Glutamatergic neuron (in vitro differentiated cells): ENCODE measurements at places on chromosomes 2 and 18. TPM values are rescaled to one million over a fixed set of nuclear protein-coding genes. Genes with fewer than 3 reads are reported as not detected.

EPB41L3 gene
- total RNA-seq, result 368 TPM

TSPYL6 gene
- total RNA-seq, result 0.27 TPM

TEKT4 gene
- total RNA-seq, result not detected

HTR2B gene
- total RNA-seq, result not detected

FABP1 gene
- total RNA-seq, result not detected

DNA sequence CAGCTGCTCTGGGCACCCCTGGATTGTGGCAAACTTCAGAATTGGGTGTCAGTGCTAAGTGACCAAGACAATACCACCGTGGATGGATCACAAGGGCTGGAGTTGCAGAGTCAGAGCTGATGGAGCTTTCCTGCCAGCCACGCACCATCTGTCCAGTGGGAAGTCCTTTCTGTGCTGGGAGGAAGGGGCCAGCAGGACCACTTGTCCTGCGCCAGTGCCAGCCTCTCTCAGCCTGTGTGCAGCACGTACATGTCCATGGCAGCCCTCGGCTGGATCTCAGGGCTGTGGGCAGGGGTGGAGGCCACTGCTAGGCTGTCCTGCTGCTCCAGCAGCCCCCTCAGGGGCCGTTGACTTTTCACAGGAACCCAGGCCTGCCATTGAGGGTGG, 33.3 kb downstream of the RAB31 start:
- no peak for DNase-seq
- H3K27me3 ChIP-seq, result peaks cover 2% of the 10 kb centered on the region
- no peaks in the 10 kb centered on the region for H3K36me3 ChIP-seq
- no peak overlapping the region for H3K4me3 ChIP-seq

GRCh38 chr2:235713189-235713588, 219.3 kb downstream of the AGAP1 start:
- H3K4me3 ChIP-seq, result no peak overlapping the region
- no peak for DNase-seq
- H3K4me1 ChIP-seq, result peaks cover 22% of the 10 kb centered on the region
- H3K27me3 ChIP-seq, result peaks cover 17% of the 10 kb centered on the region
- no peak overlapping the region for H3K27ac ChIP-seq
- peaks cover 7% of the 10 kb centered on the region for H3K36me3 ChIP-seq

DNA sequence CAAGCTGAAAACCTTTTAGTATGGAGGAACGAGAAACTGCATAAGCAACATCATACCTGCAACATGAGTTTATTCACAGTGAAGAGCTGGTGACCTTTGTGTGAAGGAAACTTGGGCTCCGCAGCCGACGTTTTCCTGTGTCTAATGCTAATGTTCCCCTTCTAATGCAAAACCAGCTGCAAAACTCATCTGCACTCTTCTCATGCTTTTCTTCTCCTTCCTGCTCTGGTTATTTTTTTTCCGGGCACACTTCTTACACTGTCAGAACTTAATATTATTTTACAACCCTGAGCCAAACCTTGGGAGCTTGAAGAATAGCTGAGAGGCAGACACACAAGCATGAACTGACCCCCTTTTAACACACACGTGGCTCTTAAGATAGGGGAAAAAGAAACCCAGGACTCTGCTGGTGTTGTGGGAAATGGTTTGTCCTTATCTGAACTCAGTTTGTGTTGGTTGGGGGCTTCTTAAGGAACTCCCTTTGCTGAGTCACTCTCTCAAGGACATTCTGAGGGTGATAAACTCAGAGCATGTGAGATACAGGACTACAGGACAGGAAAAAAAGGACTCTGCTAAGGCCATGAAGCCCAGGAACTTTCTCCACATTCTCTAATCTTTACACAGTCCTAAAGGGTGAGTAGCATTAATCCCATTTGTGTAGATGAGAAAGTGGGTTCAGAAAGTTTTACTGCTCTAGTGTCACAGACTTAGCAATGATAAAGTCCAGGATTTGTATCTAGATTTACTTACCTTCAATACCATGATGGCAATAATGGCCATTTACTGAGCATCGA, 439.3 kb upstream of the TRIB2 start:
- H3K4me1 ChIP-seq, result no peaks in the 10 kb centered on the region
- no peak overlapping the region for H3K4me3 ChIP-seq
- DNase-seq, result no peak
- H3K27ac ChIP-seq, result no peak overlapping the region
- H3K27me3 ChIP-seq, result no peaks in the 10 kb centered on the region

DNA sequence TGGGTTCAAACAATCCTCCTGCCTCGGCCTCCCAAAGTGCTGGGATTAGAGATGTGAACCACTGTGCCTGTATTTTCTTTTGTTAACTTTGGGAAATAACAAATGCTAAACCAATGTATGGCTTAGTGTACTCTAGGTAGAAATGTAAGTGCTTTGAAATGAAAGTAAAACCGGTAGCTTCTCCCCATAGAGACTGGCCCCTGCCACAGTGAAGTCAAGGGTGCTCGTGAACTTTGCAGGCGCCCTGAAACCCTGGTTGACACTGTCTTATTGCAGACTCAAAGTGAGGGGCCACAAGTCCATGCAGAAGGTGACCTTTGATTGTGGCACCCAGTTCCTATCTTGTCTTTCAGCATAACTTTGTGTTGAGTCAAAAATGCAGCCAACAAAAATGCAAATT, 24.2 kb upstream of the MTCL1 start:
- H3K36me3 ChIP-seq, result no peaks in the 10 kb centered on the region
- no peak for DNase-seq
- peaks cover 27% of the 10 kb centered on the region for H3K4me1 ChIP-seq
- H3K27me3 ChIP-seq, result peaks cover 7% of the 10 kb centered on the region
- H3K4me3 ChIP-seq, result no peak overlapping the region

DNA sequence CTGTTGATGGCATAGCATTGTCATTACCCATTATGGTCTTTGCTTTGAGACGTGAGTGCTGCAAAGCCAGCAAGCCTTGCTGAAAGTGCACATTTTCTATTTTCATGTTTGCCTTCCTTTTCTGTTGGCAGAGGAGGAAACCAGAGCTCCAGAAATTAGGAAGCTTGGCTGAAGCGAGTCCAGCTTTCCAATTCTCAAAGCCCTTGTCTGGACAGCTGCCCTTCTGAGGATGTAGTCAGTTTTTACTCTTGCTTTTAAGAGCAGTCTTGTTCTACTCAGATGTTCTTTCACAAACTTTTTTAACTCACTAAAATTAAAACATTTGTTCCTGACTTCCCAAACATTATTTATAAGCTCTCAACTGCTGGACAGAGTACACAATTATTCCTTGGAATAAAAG, 93.8 kb downstream of the ICOS start:
- no peak overlapping the region for H3K4me3 ChIP-seq
- no peaks in the 10 kb centered on the region for H3K27me3 ChIP-seq
- no peaks in the 10 kb centered on the region for H3K36me3 ChIP-seq
- no peak overlapping the region for H3K27ac ChIP-seq
- DNase-seq, result no peak

DNA sequence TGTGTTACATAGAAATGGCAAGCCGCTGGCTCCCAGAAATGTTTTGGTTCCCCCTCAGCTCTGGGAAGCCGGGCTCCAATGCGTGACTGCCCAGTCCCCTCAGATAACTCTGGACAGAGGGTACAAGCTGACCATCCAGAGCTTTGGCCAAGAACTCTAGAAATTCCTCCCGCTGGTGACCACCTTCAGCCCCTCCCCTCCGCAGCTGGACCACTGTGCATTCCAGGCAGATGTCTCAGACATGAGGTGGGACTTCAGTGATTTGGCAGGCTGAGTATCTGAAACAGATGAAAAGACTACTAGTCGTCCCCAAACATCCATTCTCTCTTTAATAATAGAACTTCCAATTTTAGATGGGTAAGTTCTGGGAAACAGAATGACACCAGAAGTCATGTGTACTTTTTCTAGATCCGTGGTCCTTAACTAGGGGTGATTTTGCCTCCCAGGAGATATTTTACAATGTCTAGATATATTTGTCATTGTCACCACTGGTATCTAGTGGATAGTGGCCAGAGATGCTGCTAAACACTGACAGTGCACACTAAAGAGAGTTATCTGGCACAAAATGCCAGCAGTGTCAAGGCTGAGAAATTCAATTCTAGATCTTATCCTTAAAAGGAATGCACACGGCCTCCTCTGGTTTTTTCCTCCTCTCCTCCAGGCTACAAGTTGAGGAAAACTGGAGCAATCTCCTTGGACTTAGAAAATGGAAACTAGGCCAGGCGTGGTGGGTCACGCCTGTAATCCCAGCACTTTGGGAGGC, 294.3 kb downstream of the SRBD1 start:
- peaks cover 12% of the 10 kb centered on the region for H3K36me3 ChIP-seq
- H3K27ac ChIP-seq, result no peak overlapping the region
- no peak for DNase-seq

GRCh38 chr18:10113121-10114022, 199.6 kb downstream of the VAPA start:
- H3K27ac ChIP-seq, result no peak overlapping the region
- H3K36me3 ChIP-seq, result peaks cover 7% of the 10 kb centered on the region
- no peaks in the 10 kb centered on the region for H3K27me3 ChIP-seq
- H3K4me3 ChIP-seq, result no peak overlapping the region
- no peak for DNase-seq
- H3K4me1 ChIP-seq, result peaks cover 23% of the 10 kb centered on the region

DNA sequence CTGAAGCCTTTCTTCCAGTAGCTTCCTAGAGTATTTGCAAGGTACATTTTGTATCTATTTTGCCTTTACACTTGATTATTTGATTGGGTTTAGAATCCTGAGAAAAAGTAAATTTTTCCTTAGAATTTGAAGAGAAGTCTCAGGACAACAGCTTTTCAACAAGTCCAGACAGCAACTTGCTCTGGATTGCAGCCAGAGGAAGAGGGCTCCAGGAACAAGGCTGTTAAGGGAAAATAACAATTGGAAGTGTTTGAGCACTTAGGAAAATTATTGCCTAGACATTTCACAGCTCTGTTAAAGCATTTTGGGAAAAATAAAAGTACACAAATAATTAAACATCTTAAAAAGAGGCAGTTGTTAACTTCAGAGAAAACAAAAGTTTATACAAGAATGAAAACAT, 58.3 kb upstream of the RAPGEF4 start:
- peaks cover 15% of the 10 kb centered on the region for H3K36me3 ChIP-seq
- no peak overlapping the region for H3K4me3 ChIP-seq
- no peak for DNase-seq
- H3K27ac ChIP-seq, result no peak overlapping the region
- H3K27me3 ChIP-seq, result no peaks in the 10 kb centered on the region

- no peak for DNase-seq
- no peak overlapping the region for H3K27ac ChIP-seq
- H3K4me1 ChIP-seq, result no peaks in the 10 kb centered on the region
Observed at GRCh38 chr2:3840611-3841155, 137.3 kb downstream of the DCDC2C start.

DNA sequence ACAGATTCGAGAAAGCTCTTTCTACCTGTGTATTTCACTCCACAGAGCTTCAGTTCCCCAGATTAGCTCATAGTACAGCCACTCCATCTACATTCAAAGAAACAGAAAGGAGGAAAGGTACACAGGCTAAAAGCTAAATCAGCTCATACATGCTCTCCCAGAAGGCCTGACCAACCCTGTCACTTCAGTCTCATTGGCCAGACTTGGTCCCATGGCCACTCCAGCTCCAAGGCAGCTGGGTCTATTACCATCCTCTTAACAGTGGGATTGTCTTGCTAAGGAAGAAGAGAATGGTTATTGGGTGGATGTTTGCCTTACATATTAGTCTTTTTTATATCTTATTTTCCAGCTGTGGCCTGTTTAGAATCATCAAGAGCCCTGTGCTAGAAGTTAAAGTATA, 572.6 kb downstream of the ARHGAP15 start:
- no peak overlapping the region for H3K27ac ChIP-seq
- no peak overlapping the region for H3K4me3 ChIP-seq
- H3K36me3 ChIP-seq, result no peaks in the 10 kb centered on the region
- no peaks in the 10 kb centered on the region for H3K27me3 ChIP-seq
- H3K4me1 ChIP-seq, result peaks cover 2% of the 10 kb centered on the region

DNA sequence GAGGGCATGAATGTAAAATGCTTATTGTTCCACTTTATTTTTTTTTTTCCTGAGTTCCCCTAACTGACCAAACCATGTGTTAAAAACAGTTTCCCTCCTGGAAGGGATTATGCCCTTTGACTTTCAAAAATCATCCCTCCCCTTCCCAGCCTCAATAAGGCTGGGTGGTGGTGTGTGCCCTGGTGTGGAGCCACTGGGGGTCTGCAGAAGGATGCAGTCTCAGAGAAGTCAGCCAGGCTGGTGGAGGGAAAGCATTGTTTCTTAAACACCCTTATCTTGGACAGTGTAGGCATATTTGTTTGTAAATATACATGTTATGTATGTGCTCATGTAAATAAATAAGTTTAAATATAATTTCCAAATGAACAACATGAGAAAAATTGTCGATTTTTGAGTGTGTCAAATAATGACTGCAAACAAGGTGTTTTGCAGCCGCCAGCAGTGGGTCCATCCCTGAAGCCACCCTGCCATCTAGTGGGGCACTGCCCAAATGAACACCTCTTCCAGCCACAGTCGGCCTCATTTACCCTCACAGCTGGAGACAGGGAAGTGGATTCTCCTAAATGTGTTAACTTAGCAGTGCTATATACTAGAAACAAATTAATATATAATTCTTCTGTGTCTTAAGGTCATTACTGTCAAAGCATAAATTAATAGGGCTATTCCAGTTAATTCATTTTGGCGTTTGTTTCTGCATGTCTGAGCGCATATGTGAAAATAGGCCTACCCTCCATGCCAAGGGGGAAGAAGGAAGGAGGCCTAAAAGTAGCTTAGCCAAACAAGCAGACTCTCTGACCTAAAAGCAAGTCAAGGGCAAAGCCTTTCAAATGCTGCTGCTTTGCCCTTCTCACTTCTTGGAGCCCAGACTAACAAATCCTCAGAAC, 209.6 kb upstream of the PIK3C3 start:
- peaks cover 3% of the 10 kb centered on the region for H3K4me1 ChIP-seq
- H3K36me3 ChIP-seq, result no peaks in the 10 kb centered on the region
- no peak overlapping the region for H3K4me3 ChIP-seq
- DNase-seq, result peak; percentile 78

- H3K36me3 ChIP-seq, result peaks cover 18% of the 10 kb centered on the region
- peaks cover 3% of the 10 kb centered on the region for H3K27me3 ChIP-seq
- no peak overlapping the region for H3K4me3 ChIP-seq
- H3K4me1 ChIP-seq, result peaks cover 15% of the 10 kb centered on the region
- H3K27ac ChIP-seq, result no peak overlapping the region
Observed at GRCh38 chr2:2931318-2932075, 446.1 kb downstream of the EIPR1 start.

DNA sequence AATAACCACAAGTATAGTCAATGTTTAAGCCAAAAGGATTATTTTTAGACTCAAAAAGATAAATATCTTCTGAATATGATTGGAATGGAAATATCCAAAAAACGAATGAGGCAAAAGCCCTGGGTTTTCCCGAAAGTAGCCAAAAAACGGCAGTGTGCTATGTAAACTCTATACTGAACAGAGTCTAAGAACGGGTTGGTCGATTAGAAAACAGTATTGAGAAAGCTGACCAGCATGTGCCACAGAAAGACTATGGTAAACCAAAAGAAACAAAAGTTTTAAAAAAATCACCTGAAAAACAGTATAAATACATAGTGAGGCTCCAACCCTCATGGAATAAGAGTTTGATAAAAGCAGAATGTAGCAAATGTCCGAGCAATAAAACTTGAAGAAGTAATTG, 92.0 kb upstream of the DLGAP1 start:
- H3K4me1 ChIP-seq, result peaks cover under 1% of the 10 kb centered on the region
- no peak overlapping the region for H3K4me3 ChIP-seq
- H3K36me3 ChIP-seq, result no peaks in the 10 kb centered on the region
- no peaks in the 10 kb centered on the region for H3K27me3 ChIP-seq
- no peak for DNase-seq

GRCh38 chr18:53795061-53795460, 429.4 kb downstream of the MBD2 start:
- H3K4me1 ChIP-seq, result no peaks in the 10 kb centered on the region
- no peak overlapping the region for H3K27ac ChIP-seq
- peaks cover 2% of the 10 kb centered on the region for H3K27me3 ChIP-seq
- H3K36me3 ChIP-seq, result no peaks in the 10 kb centered on the region
- no peak for DNase-seq
- H3K4me3 ChIP-seq, result no peak overlapping the region
